Stimulated activated CD4-positive, alpha-beta T cell treated with anti-CD3 and anti-CD28 coated beads, TNF-alpha, amount 100 ng/mL, for 48 hours (primary cell): ENCODE measurements at places on chromosomes 5 and 9.

DNA sequence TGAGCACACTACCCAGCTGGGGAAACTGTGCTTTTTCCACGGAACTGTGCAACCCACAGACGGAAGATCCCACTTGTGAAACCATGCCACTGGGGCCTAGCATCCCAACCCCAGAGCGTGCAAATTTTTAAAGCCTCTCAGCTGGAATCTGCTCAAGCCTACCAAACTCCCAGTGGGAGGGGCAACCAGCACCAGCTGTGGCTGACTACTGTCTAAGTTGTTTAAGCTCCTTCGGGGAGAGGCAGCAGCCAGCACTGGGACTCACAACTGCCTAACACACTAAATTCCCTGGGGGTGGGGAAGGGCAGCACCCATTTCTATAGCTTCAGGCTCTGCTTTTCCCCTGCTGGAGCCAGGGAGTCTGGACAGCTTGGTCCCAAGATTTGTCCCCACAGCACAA, 287.6 kb upstream of the MSX2 start:
- DNase-seq = no peak

DNA sequence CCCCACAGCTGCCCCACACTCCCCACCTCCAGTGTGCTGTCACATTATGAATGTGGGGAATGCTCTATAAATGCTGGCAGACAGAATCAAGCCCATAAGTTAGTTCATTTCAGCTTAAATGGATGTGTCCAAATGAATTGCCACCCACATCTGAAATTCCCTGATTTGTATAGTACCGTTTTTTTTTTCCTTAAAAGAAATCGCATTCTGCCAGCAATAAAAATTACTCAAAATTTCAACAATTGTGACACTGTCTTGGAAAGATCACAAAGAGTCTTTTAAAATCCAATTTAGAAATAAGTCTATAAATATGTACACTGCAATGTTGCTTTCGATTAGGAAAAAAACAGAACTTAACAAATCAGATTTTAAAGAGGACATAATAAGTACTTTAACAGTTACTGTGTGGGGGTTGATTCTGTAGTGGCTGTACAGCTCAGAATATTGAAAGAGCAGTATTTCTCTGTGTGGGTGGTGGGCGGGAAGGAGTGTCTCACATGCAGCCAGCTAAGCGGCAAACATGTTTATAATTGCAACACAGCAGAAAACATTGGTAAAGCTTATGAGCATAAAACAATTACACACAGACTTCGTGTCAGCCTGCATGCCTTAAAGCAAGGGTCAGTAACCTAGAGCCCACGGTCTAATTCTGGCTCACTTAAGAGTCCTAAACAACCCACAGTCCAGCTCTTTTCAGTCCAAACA, 24.9 kb upstream of the CSNK1G3 start:
- no peak for DNase-seq

DNA sequence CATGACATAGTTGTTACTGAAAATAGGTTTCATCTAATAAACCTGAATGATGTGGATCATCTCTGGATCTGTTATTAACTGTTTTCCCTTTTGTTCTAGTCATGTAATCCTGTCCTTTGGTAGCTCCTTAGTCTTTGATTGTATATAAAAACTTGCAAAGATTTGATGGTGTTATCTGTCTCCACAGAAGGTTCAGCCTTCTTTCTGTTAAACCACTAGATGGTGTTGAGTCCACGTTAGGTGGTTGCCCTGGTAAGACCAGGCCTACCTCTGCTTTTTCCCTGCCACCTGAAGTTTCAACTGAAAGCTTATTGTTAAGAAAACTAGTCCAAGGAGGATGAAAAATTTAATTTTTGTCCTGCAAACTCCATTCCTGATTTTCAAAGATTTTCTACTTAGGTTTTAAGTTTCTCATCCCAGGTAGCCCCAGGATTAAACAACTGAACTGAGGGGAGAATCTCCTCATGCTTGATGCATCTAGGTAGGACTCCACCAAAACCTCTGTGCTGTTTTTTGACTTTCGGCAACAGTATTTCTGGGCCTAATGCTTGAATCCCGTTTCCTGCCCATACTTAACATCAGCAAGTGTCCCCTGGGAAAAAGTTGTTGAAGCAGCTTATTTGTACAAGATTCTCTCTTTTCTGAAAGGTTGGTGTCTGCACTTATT, 68.5 kb downstream of the RICTOR start:
- no peak for DNase-seq

DNA sequence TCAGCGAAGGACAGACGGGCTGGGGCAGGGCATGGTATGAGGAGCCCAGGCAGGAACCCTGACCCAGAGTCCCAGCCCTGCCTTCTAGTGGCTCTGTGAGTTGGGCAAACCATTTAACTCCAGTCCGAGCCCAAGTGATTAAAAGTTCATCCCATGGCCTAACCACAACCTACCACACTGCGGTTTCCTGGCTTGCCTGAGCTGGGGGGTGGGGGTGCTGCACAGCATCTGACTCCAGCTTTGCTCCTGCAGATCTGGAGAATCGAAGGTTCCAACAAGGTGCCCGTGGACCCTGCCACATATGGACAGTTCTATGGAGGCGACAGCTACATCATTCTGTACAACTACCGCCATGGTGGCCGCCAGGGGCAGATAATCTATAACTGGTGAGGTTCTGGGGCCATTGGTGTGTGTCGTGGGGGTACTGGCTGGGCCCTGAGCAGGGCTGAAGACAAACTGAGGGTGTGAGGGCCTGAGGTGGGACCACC, 49.0 kb downstream of the STOM start:
- no peak for DNase-seq
